ENCODE measurements at places on chromosomes 12 and 14. TPM values are rescaled to one million over a fixed set of nuclear protein-coding genes. Genes with fewer than 3 reads are reported as not detected.
A peak's percentile ranks its signal among the peaks of the same experiment; 100 is the strongest.

GRCh38 chr14:44108601-44109000 lies 398.5 kb downstream of the FSCB start:
- H3K27ac ChIP-seq: no peak overlapping the region
- H3K4me3 ChIP-seq: no peak overlapping the region
- DNase-seq: no peak
- H3K27me3 ChIP-seq: no peaks in the 10 kb centered on the region

DNA sequence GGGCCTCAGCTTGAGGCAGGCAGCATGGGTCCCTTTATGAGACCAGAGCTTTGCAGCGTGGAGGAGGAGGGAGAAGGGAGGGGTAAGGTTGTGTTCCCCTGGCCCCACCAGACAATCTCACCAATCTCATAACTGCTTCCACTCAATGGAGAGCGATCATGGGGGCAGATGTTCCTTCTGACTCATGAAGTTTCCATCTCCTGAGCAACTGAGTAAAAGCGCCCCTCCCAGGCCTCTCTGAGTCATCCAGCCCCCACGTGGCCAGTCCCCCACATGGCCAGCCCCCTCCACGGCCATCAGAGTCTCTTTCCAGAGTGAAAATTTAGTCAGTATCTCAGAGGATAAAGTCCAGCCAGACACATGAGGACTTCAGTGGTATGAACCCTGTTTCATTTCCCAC lies 39.2 kb upstream of the PLXNC1 start:
- no peak for DNase-seq
- H3K4me1 ChIP-seq: no peaks in the 10 kb centered on the region
- H3K27ac ChIP-seq: no peak overlapping the region

DNA sequence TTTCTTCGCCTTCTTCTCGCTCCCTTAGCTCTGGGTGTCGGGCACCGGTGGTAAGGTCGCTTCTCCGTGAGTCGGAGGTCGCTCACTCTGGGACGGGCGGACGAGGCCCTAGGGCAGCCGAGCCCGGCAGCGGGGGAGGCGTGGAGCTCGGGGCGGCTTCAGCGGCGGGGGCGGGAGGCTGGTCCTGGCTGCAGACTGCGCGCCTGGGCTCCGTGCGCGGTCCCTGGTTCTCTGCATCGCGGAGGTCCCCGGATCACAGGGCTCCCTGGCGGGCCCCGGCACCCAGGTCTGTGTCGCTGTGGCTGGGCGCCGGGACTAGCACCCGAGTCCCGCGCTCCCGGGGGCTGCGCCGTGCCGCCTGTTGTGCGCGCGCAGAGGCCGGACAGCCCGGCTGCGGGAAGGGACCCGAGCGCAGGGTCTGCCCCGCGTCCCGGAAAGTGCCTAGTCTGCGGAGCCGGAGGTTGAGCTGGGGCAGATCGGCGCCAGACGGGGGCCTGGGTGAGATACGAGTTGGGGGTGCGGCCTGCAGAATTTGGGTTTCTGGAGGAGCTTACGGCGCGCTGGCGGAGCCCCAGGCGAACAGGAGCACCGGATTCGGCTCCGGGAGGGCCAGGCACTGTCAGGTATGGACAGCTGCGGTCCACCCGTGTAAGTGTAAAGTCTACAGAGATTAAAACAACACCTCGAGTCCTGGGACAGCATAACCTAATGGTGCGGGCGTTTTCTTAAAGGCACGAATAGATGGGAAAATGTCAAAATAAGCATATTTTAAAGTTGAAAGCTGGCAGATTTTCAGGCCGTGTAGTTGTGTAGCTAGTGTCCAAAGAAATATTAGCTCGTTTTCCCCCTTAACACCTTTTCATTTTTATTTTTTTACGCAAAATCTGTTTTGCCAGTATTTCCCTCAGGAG lies 713 bp downstream of the FRMD6 start:
- no peaks in the 10 kb centered on the region for H3K27me3 ChIP-seq
- H3K4me3 ChIP-seq: peak overlapping the region; percentile 52

DNA sequence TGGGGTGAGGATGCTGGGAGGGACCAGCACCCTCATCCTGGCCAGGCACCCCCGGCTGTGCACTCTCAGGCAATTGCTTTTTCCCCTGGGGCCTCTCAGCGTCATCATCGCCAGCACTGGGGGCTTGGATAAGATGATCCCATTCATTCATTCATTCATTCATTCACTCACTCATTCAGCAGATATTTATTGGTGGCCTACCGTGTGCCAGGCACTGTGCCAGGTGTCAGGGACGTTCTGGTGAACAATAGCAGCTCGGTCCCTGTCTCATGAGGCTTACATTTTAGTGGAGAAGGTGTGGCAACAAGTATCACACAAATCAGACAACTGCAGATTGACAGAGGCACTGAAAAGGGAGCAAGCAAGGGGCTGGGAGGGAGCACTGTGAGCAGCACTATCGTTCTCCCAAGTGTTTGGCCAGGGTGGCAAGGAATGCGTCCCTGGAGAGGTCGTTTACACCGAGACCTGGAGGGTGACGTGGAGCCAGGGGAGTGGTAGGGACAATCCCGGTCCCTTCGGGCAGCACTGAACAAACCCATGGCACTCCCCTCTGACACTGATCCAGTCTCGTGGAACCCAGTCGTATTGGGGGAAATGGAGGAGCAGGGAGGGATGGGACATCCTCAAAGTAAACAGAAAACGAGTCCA lies 124.1 kb downstream of the PAPOLA start:
- H3K36me3 ChIP-seq: no peaks in the 10 kb centered on the region
- no peaks in the 10 kb centered on the region for H3K27me3 ChIP-seq
- no peak overlapping the region for H3K27ac ChIP-seq
- H3K4me1 ChIP-seq: no peaks in the 10 kb centered on the region
- peak; percentile 53 for DNase-seq

- no peak for DNase-seq
- H3K4me3 ChIP-seq: no peak overlapping the region
- no peaks in the 10 kb centered on the region for H3K36me3 ChIP-seq
- H3K27me3 ChIP-seq: no peaks in the 10 kb centered on the region
These were observed 59.5 kb upstream of the RNU6-7 start for GRCh38 chr14:32142341-32142740.

The CYP27B1 gene
- total RNA-seq: 0.94 TPM

The PLA2G1B gene
- 0.91 TPM for total RNA-seq

The RAD9B gene
- 0.57 TPM for total RNA-seq

The CLEC4D gene
- total RNA-seq: 1.4 TPM

The IFNG-AS1 gene
- 0.54 TPM for total RNA-seq

The NINJ2 gene
- 11.2 TPM for total RNA-seq

The ANKLE2 gene
- 52.0 TPM for total RNA-seq

The MYO1H gene
- total RNA-seq: not detected
